ENCODE measurements at places on chromosomes 6 and 20. TPM values are rescaled to one million over a fixed set of nuclear protein-coding genes. Genes with fewer than 3 reads are reported as not detected.
A peak's percentile ranks its signal among the peaks of the same experiment; 100 is the strongest.

DNA sequence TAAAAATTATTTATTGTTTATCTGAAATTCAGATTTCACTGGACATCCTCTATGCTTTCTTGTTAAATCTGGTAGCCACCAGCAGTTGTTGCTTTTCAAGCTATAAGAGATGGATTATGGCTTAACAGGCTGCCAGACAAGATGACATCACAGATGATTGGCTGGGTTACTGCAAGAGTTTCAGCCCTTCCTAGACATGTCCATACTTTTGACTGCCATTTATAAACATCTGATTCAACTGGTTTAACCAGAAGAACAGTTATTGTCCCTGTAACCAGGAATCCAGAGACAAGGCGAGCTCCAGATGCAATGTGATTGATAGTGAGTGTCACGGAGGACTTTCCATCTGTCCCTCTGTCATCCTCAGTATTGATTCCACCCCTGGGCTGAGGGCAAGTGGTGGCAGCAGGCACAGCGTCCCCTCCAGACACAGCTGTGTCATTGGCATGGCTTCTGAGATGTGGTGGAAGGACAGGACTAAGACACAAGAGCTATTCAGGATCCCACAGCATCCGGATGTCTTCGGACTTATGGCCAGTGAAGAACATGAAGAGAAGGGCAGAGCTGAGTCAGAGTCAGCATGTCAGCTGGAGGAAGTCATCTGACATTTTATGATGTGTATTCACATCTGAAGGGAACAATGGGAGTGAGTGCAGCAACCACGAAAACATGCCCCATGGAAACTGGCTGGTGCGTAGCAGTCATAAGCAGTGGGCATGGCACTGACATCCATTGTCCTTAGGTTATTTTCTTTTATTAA, 284.5 kb upstream of the CDYL start:
- H3K27ac ChIP-seq = no peak overlapping the region
- no peaks in the 10 kb centered on the region for H3K27me3 ChIP-seq
- no peaks in the 10 kb centered on the region for H3K36me3 ChIP-seq
- no peaks in the 10 kb centered on the region for H3K4me1 ChIP-seq
- no peak for DNase-seq
- H3K4me3 ChIP-seq = no peak overlapping the region

- no peaks in the 10 kb centered on the region for H3K36me3 ChIP-seq
- peaks cover 2% of the 10 kb centered on the region for H3K27me3 ChIP-seq
- no peak for DNase-seq
These were observed 87.1 kb upstream of the SIRPA start for GRCh38 chr20:1808101-1808500.

- peak overlapping the region; percentile 81 for H3K4me3 ChIP-seq
- H3K36me3 ChIP-seq = no peaks in the 10 kb centered on the region
- H3K4me1 ChIP-seq = no peaks in the 10 kb centered on the region
- H3K27ac ChIP-seq = peak overlapping the region; percentile 14
These were observed 3.0 kb downstream of the WTAP start for GRCh38 chr6:159730332-159730676.

GRCh38 chr6:115582386-115582785, 478.3 kb downstream of the FRK start:
- H3K27me3 ChIP-seq = no peaks in the 10 kb centered on the region
- H3K4me3 ChIP-seq = no peak overlapping the region
- no peak for DNase-seq
- H3K36me3 ChIP-seq = no peaks in the 10 kb centered on the region
- H3K4me1 ChIP-seq = no peaks in the 10 kb centered on the region

DNA sequence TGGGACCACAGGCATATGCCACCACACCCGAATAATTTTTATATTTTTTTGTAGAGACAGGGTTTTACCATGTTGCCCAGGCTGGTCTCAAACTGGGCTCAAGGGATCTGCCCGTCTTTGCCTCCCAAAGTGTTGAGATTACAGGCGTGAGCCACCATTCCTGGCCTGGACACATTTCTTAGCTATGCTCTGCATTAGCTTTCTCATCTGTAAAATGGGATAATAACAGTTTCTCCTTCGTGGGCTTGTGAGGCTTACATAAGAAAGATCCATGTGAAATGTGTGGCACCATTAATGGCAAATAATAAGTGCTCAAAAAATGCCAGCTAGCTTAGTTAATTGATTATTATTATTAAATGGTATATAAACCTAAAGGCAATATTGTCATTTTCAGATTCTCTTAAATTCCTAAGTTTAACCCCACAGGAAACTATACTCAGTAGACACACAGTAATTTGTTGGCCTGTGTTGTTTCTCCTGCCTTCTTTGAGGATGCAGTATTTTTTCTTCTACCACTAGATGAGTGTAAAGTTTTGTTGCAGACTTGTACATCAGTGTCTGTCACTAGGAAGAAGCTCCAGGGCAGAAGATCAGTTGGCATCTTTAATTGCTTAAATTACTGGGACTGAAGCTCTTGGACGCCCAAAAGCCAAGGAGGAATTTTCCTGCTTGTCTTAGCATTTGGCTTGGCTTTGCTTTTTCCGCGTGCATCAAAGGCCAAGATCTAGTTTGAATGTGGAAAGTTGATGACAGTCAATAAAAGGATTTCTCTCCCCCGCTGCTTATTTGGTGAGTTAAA, 162.3 kb upstream of the ZNF217 start:
- no peaks in the 10 kb centered on the region for H3K27me3 ChIP-seq
- peaks cover 42% of the 10 kb centered on the region for H3K4me1 ChIP-seq
- DNase-seq = no peak

DNA sequence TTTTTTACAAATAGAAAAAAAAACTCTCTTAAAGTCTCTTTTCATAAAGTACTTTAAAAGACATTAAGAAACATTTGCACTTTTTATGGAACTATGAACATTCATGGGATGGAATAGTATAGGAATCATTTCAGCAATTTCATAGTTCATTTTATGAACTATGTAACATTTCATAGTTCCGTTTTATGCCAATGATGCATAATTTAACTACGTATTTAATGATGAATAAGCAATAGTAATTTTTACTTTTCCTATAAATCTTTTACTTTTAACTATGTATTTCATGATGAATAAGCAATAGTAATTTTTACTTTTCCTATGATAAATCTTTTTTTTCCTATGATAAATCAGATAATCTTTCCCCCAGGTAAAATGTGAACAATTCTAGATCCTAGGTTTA, 47.7 kb downstream of the FAM184A start:
- H3K27me3 ChIP-seq = no peaks in the 10 kb centered on the region
- DNase-seq = no peak
- no peak overlapping the region for H3K27ac ChIP-seq
- no peaks in the 10 kb centered on the region for H3K4me1 ChIP-seq

GRCh38 chr6:159831373-159831679, 31.2 kb downstream of the PNLDC1 start:
- no peak overlapping the region for H3K4me3 ChIP-seq
- no peaks in the 10 kb centered on the region for H3K36me3 ChIP-seq
- 0 out of 2 replicates have a peak, but pooled peaks cover 9% of the 10 kb centered on the region for H3K4me1 ChIP-seq
- no peak for DNase-seq
- no peak overlapping the region for H3K27ac ChIP-seq
- no peaks in the 10 kb centered on the region for H3K27me3 ChIP-seq

- no peak overlapping the region for H3K4me3 ChIP-seq
- no peak for DNase-seq
- H3K27me3 ChIP-seq = peaks cover 3% of the 10 kb centered on the region
- H3K36me3 ChIP-seq = no peaks in the 10 kb centered on the region
- no peak overlapping the region for H3K27ac ChIP-seq
These were observed 22.0 kb upstream of the MAS1L start for GRCh38 chr6:29509711-29510110.

DNA sequence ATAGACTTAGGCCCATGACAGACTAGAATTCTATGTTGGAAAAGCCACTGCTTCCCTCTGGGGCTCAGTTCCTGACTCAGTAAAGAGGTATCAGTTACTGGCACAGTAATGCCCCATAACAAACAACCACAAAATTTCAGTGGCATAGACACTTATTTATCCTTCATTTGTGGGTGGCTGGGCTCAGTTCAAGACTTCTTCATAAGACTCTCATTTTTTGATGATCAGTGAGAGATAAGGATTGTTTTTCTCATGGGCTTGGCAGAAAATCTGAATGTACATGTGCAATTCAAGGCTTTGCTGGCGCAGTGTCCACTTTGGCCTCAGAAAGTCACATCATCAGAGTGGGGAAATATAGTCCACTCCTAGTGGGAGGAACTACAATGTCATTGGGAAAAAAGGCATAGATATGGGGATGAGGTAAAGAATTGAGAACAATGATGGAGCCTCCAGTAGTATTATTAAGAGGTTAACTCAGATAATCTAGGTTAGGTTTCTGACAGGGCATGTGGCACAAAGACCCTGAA, 384.6 kb upstream of the FLRT3 start:
- DNase-seq = no peak
- no peak overlapping the region for H3K27ac ChIP-seq
- H3K36me3 ChIP-seq = no peaks in the 10 kb centered on the region
- H3K27me3 ChIP-seq = no peaks in the 10 kb centered on the region
- no peaks in the 10 kb centered on the region for H3K4me1 ChIP-seq

DNA sequence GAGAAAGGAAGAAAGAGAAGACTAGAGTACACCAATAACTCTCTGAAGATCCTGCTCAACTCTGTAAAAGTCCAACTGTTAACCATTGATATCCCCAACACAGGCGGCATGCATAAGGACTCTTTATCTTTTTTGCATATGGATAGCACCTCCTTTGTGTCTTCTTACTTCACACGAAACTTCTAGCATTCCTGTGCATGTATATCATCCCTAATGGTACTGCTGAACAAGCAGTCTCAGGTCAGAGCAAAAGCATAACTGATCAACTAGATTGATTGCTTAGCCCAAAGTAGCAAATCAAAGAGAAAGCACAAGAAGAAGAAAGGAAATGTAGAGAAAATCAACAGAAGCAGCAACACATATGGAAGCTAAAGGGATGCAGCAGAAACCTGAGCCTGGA, 234.4 kb downstream of the SYNE1 start:
- H3K27ac ChIP-seq = no peak overlapping the region
- H3K36me3 ChIP-seq = no peaks in the 10 kb centered on the region
- no peak overlapping the region for H3K4me3 ChIP-seq

DNA sequence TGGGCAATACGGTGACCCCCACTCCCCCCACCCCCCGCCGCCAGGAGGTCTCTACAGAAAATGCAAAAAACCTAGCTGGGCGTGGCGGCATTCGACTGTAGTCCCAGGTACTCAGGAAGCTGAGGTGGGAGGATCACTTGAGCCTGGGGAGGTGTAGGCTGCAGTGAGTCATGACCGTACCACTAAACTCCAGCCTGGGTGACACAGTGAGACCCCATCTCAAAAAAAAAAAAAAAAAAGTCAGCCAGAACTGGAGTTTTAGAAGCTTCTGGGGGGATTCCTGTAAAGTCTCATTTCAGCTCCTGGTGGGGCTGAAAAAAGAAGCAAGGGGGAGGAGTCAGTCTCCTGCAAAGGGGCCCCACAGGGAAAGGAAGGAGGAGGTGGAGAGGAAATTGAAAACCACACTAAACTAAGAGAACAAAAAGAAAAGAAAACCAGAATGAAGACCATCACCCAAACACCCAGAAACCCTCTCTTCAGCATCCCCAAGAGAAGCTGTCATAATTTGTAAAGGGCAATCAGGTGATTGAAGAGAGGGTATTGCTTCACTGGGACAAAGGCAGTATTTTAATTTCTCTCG, 50.4 kb downstream of the NOL4L start:
- peak overlapping the region; percentile 64 for H3K27ac ChIP-seq
- H3K4me1 ChIP-seq = peaks cover 36% of the 10 kb centered on the region
- H3K36me3 ChIP-seq = no peaks in the 10 kb centered on the region
- H3K4me3 ChIP-seq = peak overlapping the region; percentile 61
- no peak for DNase-seq

ATP9A gene
- total RNA-seq = 0.37 TPM

LGSN gene
- not detected for total RNA-seq

ASIP gene
- not detected for total RNA-seq

LRFN2 gene
- not detected for total RNA-seq

ECT2L gene
- total RNA-seq = not detected

DOK5 gene
- not detected for total RNA-seq

CD109 gene
- 4.4 TPM for total RNA-seq

TGM2 gene
- 1.2 TPM for total RNA-seq

BFSP1 gene
- total RNA-seq = 0.13 TPM

ANKRD60 gene
- total RNA-seq = not detected
